ENCODE measurements at places on chromosomes 12 and 14.
A peak's percentile ranks its signal among the peaks of the same experiment; 100 is the strongest.

DNA sequence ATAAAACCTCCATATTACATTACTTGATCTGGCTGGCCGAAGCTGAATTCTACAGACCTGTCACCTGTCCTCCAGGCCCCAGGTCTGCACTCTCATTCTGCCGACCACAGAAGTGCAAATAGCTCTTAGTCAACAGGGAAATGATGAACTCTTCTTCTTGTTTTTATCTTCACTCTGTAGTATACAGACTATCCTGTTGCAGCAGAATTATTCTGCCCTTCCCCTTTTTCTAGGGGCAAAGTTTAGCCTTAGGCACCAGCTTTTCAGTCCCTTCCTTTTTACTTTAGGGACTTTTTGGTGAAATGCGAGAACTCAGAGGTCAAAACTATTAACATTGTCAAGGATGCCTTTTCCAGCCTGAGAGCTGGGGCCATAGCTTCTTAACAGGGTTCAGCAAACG, 229.6 kb upstream of the EGLN3 start:
- no peak for DNase-seq

- DNase-seq, result no peak
These were observed 82.7 kb upstream of the SFSWAP start for GRCh38 chr12:131628023-131628740.

- no peak for DNase-seq
These were observed 52.2 kb downstream of the TMTC1 start for GRCh38 chr12:29731591-29731990.

GRCh38 chr14:49553892-49554291, 32.3 kb downstream of the RPS29 start:
- DNase-seq, result no peak

GRCh38 chr14:94747739-94748138, 22.2 kb downstream of the GSC start:
- DNase-seq, result no peak

- no peak for DNase-seq
These were observed 45.9 kb upstream of the LMNTD1 start for GRCh38 chr12:25598956-25599355.

DNA sequence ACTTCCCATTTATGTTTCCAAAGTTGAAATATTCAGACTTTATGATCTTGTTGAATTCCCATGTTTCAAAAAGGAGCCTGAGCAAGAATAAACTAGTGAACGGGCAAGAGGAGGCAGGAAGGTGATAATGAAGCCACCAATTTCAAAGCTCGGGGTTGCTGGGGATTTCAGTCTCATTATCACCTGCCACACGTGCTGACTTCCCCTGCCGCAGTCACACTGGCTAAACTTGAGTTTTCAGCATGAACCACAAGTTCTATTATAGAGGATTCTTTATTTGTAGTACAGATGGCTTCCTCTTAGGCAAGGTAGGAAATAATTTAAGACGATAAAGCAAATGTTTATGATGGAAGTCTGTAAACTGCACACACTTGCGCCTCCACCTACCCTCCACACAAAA, 18.1 kb upstream of the DIABLO start:
- DNase-seq, result no peak

GRCh38 chr12:132163041-132163910, 19.0 kb downstream of the NOC4L start:
- DNase-seq, result no peak

DNA sequence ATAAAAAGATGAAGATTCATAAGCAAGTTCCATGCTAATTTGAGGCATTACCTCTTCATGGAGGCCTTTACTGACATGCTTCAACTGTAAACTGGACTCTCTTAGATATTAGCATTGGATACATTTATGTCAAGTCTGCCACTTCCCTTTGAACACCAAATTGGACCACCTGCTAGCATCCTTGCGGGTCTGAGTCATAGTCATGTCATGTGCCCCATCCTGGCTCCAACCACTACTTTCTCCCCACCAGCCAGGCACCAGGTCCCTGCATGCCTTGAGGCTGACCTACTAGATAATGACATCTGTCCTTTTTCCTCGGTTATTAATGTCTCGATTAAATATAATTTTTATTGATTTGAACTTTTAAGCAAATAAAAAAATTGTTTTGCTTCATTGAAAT, 32.9 kb upstream of the EEA1 start:
- DNase-seq, result no peak

GRCh38 chr12:44217146-44217883, 381.4 kb downstream of the TMEM117 start:
- no peak for DNase-seq

DNA sequence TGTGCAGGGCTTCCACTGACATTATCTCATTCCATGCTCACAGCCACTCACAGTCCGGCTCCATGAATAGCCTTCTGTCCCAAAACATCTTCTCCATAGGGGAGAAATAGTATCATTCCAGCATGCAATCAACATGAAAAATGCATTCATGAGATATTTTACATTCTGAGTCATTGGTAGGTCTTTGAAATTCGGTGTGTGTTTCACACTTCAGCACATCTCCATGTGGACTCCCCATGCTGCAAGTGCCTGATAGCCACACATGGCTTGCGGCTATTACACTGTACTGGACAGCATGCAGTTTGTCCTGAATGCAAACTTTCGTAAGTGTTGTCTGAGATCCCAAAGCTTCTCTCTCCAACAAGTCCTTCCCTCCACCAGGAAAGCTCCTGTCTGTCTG, 449.3 kb downstream of the MED13L start:
- no peak for DNase-seq

DNA sequence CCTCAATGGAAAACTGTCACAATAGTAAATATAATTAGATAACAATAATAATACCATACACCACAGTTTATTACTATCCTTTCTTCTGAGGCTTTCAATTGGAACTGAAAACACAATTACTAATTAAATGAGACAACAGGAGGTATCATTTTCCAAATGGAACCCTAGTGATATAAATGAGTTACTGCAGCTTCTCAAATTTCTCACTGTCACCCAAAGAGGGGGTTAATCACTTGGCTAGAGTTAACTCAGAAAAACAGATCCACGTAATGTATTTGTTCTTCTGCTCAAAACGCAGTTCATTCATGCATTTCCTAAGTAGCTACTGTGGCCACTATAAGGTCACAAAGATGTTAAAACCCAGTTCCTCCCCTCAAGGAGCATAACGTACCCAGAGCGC, 120.9 kb upstream of the FOXN3 start:
- DNase-seq, result no peak

DNA sequence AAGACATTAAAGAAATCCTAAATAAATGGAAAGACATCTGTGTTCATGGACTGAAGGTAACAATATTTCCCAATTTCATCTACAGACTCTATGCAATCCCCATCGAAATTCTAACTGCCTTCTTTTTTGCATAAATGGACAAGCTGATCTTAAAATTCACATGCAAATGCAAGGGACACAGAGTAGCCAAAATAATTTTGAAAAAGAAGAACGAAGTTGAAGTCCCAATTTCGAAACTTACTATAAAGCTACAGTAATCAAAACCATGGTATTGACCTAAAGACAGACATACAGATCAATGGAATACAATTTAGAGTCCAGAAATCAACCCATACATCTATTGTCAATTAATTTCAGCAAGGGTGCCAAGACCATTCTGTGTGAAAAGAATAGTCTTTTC, 16.4 kb upstream of the CD27 start:
- DNase-seq, result no peak

DNA sequence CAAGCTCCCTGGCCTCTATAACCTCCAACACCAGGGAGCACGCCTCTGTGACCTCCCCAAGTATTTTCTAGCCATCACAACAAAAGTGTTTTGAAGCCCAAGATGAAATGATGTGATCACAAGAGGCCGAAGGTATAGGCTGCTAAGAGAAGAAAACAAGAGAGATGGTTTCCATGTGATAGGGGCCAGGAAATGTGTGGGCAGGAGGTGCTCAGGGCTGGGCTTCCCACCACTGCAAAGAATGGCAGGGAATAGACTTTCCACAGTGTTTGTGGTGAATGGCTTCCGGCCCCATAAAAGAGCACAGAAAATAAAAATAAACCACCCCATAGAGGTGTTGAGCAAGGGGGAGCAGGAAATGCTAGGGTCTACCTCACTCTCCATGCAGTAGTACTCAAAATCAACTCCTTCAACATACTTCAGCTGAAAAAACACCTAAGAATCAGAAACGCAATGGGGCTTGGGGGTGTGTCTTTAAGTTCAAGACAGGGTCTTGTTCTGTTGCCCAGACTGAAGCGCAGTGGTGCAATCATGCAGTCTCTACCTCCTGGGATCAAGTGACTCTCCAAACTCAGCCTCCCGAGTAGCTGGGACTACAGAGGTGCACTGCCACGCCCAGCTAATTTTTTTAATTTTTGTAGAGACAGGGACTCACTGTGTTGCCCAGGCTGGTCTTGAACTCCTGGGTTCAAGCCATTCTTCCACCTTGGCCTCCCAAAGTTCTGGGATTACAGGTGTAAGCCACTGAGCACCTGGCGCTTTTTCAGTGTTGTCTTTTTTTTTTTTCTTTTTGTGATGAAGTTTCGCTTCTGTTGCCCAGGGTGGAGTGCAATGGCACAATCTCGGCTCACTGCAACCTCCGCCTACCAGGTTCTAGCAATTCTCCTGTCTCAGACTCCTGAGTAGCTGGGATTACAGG, 27.1 kb downstream of the DAD1 start:
- DNase-seq, result no peak

- peak; percentile 62 for DNase-seq
These were observed 61.9 kb downstream of the SMUG1 start for GRCh38 chr12:54126696-54127537.

- DNase-seq, result no peak
These were observed 15.5 kb upstream of the PARP11 start for GRCh38 chr12:3888659-3889058.

DNA sequence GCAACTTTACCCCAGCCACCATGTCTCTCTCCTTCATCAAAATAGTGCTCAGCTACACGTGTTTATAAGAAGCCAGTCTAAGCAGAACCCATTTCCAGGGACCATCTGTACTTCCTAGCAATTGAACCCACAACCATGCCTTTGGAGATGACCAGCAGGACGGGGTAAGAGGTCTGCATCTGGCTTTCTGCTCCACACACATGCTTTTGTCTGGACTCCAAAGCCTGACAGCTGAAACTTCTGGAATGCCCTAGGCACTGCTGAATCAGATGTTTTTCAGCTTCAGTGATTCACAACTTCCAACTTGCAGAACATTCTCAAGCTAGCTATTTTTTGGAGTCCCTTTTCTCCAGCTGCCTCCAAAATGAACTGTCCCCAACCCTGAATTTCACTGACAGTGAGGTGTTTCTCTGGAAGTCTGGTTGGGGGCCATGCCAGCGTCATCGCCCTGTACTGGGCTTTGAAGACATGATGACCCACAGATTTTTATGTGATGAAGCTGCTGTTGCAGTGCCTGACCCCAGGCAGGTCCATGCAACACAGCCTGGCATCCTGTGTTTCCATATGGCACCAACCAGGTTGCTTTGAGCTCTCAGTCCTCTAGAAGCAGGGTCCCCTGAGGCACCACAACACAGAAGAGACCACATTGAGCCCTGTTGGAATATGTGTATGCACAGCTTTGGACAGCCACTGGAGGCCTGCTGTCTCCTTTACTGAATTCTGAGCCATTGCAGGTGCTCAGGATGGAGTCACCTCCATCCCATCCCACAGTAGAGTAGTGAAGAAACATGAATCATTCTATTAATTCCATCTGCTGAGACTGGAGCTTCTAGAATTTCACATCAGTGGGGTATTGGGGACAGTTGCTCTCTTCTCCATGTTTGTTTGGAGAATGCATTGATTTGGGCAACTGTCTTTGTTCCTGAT, 80.2 kb downstream of the NUAK1 start:
- no peak for DNase-seq

GRCh38 chr12:16611146-16611545, 5.2 kb upstream of the LMO3 start:
- no peak for DNase-seq

GRCh38 chr14:82905762-82906161, 1372.1 kb upstream of the SEL1L start:
- DNase-seq, result no peak

- no peak for DNase-seq
These were observed 195.6 kb upstream of the KRR1 start for GRCh38 chr12:75706786-75707605.

- DNase-seq, result no peak
These were observed 92.8 kb upstream of the FLRT2 start for GRCh38 chr14:85437148-85437547.

GRCh38 chr12:104344682-104345081, 41.1 kb downstream of the EID3 start:
- no peak for DNase-seq

- DNase-seq, result no peak
These were observed 1153.9 kb downstream of the AACS start for GRCh38 chr12:126219139-126219538.

DNA sequence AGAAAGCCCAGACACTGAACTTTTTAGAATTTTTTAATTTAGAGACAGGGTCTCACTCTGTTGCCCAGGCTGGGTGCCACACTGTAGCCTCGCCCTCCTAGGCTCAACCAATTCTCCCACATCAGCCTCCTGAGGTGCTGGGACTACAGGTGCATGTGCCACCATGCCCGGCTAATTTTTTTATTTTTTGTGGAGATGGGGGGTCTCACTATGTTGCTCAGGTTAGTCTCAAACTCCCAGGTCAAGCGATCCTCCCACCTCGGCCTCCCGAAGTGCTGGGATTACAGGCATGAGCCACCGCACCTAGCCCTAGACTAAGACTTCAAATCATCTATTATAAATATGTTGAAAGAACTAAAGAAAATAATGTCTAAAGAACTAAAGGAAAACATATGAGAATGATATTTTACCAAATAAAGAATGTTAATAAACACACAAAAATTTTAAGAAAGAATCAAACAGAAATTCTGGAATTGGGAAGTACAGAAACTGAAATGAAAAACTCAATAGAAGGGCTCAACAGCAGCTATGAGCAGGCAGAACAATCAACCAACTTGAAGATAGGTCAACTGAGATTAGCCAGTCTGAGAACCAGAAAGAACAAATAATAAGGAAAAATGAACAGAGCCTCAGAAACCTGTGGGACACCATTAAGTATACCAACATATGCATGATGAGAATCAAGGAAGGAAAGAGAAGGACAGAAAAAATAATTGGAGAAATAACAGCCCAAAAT, 26.2 kb upstream of the AP4S1 start:
- no peak for DNase-seq

DNA sequence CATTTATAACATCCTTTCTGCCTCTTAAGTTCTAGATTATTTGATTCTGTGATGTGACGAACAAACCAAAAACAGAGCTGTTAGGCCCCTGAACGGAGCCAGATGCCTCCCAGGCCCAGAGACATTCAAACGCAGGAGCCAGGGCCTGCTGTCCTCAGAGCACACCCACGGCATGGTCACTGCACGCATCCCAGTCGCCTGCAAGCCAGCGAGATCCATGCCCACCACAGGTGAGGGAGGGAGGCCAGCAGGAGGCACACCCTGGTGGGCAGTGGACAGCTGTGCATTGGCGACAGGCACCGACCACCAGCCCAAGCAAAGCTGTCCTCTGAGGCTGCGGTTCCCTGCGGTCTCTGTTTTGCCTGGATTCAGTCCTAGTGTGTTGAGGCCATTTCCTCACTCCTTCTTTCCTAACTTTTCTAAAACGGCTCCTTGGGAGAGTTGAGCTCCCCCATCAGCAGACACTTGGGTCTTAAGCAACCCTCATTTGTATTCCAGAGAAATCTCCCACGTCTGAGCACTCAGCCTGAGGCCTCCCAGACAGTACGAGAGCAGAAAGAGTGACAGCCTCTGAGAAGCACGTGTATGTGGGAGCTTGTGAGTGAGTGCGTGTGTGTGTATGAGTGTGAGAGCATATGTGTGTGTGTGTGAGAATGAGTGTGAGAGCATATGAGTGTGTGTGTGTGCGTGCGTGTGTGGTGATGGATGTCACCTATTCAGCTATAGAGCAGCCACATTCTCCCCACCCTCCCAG, 81.2 kb downstream of the CHGA start:
- no peak for DNase-seq

Data from WTC11 (cell line).